ENCODE measurements at places on chromosomes 3 and 15. TPM values are rescaled to one million over a fixed set of nuclear protein-coding genes. Genes with fewer than 3 reads are reported as not detected.

The ITIH3 gene
- polyA plus RNA-seq, result 0.86 TPM

The ZNF662 gene
- 1.3 TPM for polyA plus RNA-seq

The ELL3 gene
- polyA plus RNA-seq, result 2.3 TPM

DNA sequence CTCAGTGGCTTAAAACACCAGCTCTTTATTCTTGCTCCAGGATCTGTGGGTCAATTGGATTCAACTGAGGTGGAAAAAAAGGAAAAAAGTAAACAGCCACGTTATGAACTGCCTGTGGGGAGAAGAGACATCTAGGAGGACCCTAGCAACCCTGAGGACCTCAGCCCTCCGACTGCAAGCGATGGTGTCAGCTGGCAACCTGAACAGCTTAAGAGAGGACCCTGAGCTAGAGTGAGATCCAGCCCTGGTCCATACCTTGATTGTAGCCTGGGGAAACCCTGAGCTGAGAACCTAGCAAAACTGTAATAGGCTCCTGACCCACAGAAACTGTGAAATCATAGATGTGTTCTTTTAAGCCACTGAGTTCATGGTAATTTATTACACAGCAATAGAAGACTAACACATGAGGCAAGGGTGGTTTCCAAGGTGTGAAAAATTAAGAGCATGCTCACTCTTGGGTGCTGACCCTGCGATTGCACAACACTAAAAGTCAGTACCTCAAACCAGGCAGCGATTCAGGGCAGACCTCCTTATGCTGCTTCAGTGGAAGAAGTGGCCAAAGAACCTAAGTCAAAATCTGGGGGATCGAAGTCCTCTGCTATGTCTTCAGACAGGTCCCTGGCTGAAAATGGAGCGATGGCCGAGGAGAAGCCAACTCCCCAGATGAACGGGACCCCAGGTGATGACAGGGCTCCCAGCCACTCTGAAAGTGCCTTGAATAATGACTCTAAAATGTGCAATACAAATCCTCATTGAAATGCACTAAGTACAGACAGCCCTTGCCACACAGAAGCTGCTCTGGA lies 57.7 kb downstream of the GASK1A start:
- DNase-seq, result no peak

GRCh38 chr15:45842151-45842550 lies 207.3 kb downstream of the SQOR start:
- DNase-seq, result no peak
